ENCODE measurements at places on chromosomes 4 and X.

DNA sequence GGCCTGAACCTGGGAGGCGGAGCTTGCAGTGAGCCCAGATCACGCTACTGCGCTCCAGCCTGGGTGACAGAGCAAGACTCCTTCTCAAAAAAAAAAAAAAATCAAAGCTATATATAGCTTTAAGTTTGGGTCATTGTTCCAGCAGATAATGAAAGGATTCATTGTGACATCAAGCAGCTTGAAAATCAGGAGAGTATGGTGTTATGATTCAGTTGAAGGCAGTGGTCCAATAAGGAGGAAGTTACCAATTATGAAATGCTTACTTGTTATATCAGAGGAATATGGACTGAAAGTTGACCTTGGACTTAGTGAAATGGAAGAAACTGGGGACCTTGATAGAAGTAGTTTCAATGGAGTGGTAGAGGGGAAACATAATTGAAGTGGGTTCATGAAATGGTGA is 140.4 kb upstream of the MAD2L1 start:
- DNase-seq, result no peak

DNA sequence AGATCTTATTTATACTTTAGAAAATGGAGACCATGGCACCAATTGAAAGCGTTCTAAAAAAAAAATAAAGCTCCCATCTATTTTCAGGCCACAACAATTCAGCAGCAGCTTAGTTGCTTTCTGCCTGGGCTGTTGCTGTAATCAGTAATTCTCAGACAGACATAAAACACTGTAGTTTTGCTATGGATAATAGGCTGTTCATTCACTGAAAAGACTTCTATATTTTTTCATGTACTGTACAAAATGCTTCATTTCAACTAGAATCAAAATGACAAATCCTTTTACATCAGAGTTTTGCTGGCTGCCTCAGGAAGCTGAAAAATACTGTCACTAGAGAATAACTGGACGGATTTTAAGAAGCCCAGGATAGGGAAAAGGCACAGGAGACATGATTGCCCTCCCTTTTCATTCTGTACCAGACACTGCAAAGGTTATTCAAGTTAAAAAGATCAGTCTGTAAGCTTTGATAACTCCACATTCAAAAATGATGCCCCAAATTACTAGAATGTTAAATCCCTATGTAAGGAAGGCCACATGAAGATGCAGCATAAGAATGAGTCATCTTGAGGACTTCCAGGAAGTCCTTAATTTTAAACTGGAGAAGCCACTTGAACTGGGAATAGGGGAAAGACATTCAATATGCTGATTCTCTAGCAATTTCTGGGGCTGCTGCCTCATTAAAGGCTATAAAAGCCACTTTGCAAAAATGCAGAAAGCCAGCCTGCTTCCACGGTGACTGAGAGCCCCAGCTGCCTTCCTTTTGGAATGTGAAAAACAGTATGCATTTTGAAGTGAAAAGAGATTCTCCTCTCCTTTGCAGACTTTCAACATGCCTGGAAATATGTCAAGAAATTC is 403.2 kb upstream of the RASGEF1B start:
- no peak for DNase-seq

DNA sequence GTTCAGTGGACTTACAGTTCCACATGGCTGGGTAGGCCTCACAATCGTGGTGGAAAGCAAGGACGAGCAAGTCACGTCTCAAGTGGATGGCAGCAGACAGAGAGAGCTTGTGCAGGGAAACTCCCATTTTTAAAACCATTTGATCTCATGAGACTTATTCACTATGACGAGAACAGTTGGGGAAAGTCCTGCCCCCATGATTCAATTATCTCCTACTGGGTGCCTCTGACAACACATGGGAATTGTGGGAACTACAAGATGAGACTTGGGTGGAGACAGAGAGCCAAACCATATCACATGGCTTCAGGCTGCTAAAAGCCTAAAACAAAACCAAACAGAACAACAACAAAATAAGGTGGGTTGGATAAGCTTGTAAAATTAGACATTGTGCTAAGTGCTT is 194.4 kb upstream of the CPEB2 start:
- DNase-seq, result no peak

DNA sequence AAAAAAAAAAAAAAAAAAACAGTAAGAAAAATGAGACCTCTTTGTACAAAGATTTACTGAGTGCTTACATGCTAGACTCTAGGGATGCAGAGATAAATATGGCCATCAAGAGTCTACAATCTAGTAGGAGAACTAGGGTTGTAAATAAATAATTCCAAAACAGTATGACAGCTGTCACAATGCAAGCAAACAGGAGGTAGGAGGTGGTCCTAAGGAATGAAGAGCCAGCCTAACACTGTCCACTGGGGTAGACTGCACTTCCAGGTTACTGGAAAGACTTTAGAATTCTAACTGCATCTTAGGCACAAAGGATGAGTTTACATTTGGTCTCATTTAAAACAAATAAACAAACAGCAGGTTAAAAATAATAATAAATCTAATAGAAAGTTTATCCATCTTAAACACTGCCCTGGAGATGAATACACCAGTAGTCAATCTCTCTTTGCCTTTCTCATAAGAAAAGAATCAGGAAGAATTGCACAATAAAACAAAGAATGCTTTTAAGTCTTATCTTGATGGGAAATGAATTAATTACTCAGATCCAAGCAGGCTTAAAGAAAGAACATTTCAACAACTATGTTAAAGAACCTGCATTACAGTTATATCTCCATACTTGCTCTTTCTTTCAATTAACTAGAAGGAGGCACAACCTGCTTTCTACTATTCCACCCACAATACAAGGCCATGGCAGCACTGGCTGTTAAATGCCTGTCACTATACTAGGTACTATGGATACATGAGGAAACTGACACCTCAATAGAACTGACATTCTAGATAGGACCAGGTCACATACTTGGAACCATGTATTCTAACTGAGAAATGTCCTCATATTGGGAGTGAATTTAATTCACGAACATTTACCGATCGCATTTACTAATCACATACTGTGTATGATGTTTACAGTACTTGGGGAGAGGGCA is 12.7 kb downstream of the ADGRA3 start:
- DNase-seq, result no peak

DNA sequence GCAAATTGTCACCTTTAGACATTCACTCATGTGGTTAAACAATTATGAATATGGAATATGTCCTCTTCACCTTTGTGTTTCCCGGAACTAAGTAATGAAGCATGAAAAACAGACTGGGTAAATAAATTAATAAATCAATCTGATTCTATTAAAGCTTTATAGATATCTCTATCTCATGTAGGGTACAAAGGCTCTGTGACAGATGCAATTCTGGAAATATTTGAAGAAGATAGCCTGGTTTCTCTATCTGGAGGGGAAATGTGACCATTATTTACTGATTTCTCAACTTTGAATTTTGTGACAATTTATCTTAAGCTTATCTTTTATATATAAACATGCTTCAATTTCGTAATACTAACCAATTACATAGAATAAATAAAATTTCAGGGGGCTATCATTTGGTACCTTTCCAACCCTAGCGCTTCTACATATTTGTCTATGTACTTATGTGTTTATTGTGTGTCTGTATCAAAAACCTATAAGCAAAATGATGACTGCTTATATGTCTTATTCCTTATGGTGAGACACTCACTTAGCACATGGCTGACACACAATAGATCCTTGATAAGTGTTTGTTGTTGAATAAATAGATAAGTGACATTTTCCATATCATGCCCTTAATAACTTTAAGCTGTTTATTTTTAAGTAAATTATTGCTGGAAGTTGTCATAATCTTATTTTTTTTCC is 9.9 kb downstream of the CTSO start:
- no peak for DNase-seq

- no peak for DNase-seq
These were observed 192.9 kb upstream of the TBL1X start for GRCh38 chrX:9271789-9272525.

DNA sequence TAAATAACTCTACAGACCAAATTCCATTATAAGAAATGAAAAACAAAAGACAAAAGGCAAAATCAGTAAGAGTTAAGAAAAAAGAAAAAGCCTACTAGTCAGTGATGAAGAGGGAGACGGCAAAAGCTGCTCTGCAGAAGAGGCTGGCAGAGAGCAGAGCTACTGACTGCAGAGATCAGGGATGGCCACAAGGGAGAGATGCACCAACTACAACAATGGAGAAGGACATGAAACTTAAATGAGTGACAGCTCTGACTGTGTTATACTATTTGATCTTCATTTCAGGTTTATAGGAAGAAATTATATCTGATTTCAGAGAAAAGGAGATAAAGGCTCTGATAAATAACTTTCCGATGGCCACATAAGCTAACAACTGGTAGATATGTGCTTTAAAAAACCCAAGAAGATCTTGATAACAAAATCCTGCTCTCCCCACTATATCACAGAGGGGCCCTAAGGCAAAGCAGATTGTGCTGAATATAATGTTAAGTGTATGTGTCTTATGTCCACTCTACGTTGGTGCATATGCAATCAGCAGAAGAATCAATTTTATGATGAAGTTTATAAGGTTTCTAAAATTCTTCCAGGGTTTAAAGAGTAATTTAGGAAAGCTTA is 58.4 kb upstream of the COX18 start:
- no peak for DNase-seq

DNA sequence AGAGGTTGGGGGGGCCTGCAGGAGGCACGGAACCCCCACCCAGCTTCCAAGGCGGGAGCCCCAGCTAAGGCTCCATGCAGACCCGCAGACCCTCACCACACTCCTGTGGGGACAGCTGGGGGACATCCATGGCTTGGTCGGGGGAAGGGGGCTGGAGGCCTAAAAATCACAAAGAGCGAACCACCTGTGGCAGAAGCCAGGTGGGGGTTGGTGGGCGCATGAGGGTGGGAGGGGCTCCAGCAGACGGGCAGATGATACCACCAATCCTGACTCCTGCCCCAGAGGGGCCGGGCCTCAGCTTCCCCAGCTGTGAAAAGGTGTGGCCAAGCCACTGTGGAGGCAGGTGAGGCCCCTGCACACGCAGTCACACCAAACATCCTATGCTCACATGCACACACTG is 111.6 kb downstream of the FAM53A start:
- DNase-seq, result no peak

DNA sequence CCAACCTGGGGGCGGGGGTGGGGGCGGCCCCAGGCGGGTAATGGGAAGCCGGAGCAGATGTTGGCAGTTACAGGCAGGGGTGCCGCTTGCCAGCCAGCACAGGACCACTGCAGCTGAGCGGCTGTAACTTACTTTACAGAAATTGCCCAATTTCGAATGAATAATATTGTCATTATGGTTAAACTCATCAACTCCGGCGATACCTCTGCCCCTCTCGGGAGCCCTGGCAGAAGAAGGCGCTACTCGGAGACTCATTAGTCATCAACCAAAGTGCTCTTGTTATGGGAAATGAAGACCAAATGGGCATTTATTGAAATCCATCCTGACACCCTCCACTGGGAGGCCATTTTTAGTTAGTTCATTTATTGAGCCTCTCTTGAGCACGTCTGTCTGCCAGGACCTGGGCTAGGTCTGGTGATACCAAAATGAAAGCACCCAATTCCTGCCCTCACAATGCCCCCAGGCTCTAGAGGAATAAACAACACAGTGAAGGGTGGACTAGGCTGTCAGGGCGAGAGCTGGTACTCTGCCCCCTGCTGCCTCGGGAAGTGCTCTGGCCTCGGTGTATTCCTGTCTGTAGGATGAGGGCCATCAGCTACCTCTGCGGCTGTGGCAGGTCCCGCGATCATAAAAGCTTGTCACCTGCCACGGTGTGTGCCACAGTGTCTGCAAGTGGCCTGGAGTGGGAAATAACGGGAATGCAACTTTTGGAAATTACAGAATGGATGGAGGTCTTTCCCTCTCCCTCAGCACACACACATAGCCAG is 159.1 kb upstream of the PSAPL1 start:
- DNase-seq, result no peak

GRCh38 chr4:76022031-76022430 is 1.3 kb downstream of the CXCL10 start:
- DNase-seq, result no peak

DNA sequence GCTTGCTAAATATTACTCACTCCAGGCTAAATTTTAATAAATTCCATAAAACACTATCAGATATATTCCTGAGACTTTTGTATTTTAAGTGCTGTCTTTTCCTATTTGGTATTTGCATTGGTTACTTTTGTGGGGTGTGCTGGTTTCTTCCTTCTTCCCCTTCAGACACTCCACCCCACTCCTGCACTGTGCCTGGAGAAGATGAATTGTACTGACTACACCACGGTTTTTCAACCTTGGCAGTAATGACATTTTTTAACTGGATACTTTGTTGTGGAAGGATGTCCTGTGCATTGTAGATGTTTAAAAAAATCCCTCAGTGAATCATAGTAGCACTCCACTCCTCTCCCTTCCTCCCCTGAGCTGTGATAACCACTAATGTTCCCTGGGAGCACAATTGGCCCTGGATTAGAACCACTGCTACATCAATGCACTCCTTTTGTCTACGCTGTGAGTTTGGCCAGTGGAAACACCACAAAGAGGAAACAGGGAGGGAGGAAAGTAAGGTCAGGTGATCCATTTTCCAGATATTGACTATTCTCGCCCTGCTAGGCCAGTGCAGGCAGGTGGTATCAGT is 36.3 kb downstream of the SNCA start:
- no peak for DNase-seq

DNA sequence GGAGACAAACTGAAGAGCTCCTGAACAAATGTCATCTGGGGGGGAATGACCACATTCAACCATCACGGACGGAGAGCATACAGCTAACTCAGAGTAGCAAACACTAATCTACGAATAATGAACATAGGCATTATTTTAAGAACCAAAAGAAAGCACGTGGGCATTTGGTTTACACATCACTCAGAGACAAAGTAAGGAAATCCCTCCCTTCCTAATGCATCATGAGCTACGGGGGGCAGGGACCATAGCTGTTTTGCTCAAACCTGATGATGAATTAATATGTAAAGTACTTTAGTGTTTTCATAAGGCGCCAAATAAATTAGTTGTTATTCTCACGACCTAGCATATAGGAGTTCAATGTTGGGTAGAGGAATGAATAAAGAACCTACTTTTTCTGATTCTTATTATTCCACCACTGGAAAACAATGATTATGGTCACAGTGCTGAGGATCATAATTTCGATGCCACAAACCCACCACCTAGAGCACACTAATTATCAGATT is 11.7 kb upstream of the TMEM156 start:
- no peak for DNase-seq

- DNase-seq, result no peak
These were observed 55.9 kb downstream of the EIF4E start for GRCh38 chr4:98873059-98873458.

DNA sequence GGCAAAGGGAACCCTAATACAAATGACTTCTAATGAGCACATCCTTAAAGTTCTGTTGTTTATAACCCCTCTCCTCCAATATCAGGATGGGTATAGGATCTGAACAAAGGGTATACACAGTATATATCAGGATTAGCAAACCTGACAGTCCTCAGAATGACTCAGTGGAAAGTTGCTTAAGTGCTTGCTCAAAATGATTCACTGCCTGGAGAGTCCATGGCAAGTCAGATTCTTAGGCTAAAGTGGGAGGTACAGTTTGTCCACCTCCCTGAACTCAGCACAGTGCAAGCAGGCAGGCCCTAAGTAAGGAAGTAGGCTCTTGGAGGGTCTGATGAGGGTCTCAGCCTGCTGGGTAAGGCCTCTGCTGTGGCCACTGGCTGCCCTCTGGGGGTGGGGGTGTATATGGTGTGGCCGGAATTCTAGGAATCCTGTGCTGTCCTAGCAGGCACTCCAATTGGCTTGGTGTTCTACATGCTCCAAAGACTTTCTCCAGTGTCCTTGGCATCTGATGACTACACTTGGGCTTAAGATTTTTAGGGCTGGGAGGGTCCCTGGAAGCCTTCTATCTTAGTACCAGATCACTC is 54.3 kb downstream of the CHRDL1 start:
- no peak for DNase-seq
